ENCODE measurements at places on chromosomes 3 and 15. TPM values are rescaled to one million over a fixed set of nuclear protein-coding genes. Genes with fewer than 3 reads are reported as not detected.

- no peak for DNase-seq
Observed at GRCh38 chr3:25420147-25420546, 7.9 kb upstream of the RARB start.

GRCh38 chr15:49242820-49243219 lies 72.8 kb downstream of the GALK2 start:
- DNase-seq: no peak

DNA sequence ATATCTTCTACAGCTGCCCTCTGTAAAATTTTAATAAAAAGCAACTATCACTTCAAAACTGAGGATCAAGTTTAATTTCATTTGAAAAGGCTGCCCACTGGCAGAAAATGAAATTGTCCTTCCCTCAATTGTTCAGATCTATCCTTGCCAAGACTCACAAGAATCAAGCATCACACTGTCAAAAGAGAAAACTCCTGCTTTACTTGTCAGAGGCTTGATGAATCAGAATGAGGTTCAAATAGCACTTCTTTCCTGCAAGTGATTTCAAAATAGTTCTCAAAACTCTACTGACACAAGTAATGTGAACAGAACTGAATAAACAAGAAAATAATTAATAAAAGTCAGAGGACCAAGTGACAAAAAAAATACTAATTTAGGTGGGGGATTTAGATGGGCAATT lies 70.6 kb downstream of the GOLIM4 start:
- no peak for DNase-seq

DNA sequence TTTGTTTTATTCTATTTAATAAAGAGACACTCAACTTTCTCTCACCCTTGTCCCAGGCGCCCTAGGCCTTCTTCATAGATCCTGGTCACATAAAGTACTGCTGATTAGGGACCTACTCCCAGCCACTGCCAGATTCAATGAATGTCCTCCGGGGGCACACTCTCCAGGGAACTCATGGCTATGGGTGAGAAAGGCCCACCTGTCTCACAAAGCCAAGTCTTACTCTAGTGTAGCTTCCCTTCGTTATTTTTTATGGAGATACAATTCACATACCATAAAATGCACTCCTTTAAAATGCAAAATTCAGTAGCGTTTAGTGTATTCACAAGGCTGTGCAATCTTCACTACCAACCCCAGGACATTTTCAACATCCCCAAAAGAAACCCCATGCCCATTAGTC lies 87.8 kb downstream of the ADCY5 start:
- no peak for DNase-seq

DNA sequence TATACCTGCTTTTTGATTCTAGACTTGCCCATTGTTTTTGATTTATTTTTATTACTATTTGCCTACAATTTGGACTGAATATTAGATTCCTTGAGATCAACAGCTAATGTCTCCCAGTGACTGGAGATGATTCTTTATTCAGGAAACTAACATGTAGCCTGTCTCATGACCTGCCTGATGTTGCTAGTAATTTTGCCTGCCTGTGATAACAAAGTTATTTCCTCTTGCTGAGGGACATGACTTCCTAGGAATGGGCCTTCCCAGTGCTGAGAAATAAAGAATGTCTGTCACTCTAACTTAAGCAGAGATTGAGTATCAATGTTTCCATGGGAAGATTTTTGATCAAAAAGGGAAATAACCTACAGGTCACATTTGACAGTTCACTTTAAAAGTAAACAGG lies 13.4 kb upstream of the NPHP3 start:
- no peak for DNase-seq

DNA sequence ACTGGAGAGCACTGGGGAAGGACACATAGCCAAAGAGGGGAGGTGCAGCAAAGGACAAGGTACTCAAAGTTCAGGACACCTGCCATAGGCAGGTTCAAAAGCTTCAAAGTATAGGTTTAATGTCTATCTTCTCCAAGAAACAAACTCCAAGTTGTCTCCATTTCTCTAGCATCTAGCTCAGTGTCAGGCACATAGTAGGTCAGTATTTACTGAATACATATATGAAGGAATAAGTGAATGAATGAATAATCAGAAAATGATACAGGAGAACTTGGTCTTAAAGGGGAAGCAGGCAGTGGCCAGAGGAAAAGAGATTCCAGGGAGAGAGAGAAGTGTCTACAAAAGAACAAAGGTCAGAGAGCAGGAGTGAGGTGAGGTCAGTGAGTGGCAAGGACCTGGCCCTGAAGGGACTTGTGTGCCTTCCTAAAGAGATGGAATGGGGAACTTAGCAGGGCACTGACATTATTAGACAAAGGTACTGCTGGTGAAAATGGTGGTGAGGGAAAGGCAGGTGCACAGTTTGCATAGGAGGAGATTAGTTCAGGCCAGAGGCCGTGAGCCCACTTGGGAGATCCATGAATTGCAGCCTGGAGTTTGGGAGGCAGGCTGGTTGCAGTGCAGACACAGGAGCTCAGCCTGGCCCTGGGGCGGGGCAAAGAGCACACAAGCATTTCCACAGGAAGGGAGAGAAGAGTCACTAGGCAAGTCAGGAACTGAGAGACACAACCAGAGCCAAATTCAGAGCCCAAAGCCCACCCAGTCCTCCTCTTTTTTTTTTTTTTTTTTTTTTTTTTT lies 21.4 kb downstream of the TBC1D2B start:
- peak; percentile 39 for DNase-seq

DNA sequence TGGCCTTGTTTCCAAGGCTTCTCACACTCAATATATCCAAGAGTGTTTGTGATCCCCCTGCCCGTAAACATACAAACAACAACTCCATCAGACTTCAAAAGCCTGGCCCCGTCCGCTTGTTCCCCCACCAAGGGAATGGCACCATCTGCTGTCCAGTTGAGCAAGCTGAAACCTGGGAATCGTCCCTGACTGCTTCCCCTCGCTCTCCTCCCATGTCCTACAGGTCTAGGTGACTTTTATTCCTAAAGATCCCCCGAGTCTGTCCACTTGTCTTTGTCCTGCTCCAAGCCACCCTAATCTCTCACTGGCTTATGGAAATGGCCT lies 27.9 kb upstream of the FAM174B start:
- DNase-seq: no peak

- no peak for DNase-seq
Observed at GRCh38 chr15:90588427-90588826, 58.7 kb downstream of the CRTC3 start.

DNA sequence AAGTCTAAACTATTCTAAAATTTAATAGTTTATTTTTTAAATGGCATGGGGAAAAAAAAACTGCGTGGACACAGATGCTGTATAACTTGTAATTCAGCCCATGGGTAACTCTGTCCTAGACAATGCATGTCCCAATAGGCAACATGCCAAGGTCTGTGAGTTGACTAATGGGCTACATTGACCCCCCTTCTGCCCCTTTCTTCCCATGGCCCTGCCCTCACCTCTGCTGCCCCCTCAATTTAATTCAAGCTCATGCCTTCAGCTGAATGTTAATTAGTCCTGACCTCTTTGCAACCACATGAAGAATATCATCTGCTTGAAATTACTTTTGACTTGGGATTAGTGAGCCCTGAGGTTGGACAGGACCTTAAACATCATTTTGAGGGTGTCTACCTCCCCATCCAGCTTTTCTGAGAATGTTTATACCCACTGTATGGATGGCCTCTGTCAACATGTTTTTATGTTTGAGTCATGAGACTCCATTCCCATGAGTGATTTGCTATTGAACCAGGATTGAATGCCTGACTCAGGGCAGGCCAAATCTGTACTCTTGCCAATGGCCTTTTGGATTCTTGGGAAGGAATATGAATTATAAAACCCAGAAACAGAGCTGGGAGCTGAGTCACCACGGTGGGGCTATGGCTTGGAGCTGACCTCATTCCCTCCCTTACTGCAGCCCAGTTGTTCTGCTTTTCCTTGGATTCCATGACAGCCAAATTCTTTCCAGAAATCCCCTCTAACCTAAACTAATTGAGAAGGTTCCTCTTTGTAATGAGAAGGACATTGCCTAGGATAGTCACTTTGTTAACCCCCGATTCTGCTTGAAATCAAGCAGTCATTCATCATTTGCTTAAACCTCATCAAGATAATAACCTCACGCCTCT lies 33.5 kb upstream of the PDE8A start:
- peak; percentile 51 for DNase-seq

DNA sequence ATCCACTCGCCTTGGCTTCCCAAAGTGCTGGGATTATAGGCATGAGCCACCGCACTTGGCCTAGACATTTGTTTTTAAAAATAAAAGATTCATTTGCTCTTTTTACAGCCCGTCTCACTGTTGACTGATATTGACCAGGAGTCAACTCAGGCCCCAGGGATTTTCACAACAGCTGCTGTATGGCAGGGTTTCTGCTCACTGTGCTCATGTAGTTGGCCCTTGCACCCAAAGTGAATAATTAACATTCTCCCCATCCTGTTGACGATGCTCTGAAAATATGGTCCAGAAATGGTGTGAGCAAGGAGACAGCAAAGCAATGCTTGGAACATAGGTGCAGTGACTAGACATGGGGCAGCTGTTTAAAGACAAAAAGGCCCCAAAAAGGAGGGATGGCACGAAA lies 2.9 kb upstream of the CCR5 start:
- no peak for DNase-seq

GRCh38 chr3:122560680-122561079 lies 3.4 kb downstream of the PARP9 start:
- DNase-seq: no peak

Gene PP2D1
- not detected for total RNA-seq

Gene ITGB5
- total RNA-seq: 119 TPM

Gene PLSCR5
- total RNA-seq: not detected

Gene GOLGA8J
- 0.15 TPM for total RNA-seq

Gene MLF1
- total RNA-seq: 126 TPM

Gene ACKR4
- total RNA-seq: 3.7 TPM

Gene MUC20
- total RNA-seq: 1.8 TPM

Gene MYO5C
- 17.1 TPM for total RNA-seq

Gene CHRNA5
- 1.4 TPM for total RNA-seq

All from left cardiac atrium (tissue), 4 donors.